Epithelial cell of proximal tubule (primary cell): ENCODE measurements at places on chromosomes 4 and X. TPM values are rescaled to one million over a fixed set of nuclear protein-coding genes. Genes with fewer than 3 reads are reported as not detected.

DNA sequence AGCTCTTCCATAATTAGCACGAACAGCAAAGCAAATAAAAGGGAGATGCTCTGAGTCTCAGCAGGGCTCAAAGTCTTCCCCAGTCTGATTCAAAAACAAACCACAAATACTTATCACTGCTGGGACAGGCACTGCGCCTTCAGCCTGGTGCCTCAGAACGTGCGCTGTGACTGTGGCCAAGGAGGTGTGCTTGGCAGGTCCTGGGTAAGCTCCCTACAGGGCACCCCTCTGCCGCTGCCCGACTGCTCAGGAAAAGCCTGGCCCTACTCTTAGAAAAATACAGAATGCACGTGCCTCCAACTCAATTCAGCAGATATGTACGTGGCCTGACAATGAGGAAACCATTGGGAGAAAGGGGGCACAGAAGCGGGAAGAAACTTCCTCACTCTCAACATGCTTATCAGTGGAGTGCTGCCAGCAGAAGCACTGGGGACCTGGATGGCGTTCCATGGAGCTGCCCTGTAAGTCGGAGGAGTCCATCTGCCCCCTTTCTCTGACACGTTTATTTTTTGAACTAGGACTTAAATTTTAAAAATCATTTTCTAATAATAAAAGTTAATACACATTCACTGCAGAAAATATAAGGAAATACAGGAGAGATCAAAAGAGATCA, 86.8 kb downstream of the GATB start:
- no peak for DNase-seq

DNA sequence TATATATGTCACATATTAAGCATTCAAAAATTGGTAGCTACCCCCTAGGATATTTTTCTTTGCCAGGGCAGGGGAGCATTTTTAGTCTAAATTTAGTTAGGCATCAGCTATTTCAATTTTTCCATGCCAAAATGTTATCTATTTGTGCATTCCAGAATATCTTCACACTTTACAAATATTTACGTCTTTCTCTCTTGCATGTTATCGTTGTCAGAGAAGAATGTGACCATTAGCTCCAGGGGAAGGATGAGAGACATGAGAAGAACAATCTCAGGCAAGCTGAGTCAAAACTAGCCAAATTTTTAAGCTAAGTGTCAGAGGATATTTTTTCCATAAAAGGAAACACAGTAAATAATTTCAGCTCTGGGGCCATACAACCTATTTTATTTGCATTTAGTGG, 885.0 kb upstream of the EPHA5 start:
- DNase-seq: no peak

The SORBS2 gene
- total RNA-seq: 11.6 and 20.3 TPM in 2 replicates

- no peak for DNase-seq
Observed at GRCh38 chr4:179248821-179249220, 1806.6 kb upstream of the AGA start.

DNA sequence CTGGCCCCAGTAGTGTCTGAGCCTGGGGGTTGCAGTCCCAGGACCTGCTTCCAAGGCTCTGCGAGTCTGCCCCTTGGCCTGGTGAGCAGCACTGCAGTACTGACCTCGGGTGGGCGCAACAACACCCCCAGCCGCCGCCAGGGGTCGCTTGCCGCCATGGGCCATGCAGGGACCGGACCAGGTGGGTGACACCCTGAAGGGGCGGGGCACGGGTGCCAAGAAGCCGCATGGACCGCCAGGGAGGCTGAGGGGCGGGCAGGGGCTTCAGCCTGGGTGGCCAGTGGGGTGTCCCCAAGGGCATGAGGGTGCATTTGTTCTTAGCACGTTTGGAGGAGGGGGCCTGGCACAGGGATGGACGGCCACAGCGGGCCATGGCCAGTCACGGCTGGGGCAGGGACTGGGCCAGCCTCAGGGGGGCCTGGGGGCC, 25.0 kb downstream of the TACC3 start:
- no peak for DNase-seq

- no peak for DNase-seq
Observed at GRCh38 chrX:134647477-134647877, 10.8 kb downstream of the PLAC1 start.

DNA sequence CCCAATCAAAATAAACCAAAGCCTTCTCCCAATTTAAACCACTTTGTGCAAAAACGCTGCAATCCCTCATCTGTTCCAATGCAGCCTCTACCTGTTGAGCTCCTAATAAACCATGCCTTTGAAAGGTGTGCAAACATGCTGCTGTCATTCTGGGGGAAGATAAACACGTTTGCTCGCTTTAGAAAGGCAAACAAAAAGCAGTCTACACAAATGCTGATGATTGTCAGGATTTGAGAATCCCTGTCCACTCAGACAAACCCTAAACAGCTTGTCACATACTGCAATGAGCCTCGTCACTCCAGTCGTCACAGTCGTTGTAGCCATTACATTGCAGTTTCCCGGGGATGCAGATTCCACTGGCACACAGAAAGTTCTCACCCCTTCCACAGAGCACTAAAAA, 145.2 kb downstream of the CORIN start:
- DNase-seq: no peak

- no peak for DNase-seq
Observed at GRCh38 chrX:76550016-76550415, 122.5 kb downstream of the MAGEE1 start.

DNA sequence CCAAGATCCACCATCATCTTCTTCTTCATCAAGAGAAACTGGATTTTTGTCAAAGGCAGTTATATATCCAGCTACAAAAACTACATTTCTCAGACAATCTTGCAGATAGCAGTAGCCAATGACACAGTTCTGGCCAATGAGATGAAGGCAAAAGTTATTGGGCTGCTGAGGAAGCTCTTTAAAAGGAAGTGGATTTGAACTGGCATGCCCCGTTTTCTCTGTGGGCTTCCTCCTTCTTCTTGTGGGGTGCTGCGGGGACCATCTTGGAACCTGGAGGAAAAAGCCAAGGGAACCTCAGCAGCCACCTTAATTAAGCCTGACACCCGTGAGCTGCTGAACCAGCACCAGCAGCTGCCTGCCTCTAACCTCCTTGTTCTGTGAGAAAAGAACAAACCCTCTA, 4.8 kb downstream of the SMIM43 start:
- DNase-seq: no peak

The LUZP4 gene
- not detected in 2 replicates for total RNA-seq

The MAOB gene
- 0.14 and 1.9 TPM in 2 replicates for total RNA-seq

The LDB2 gene
- total RNA-seq: 0.75 and 1.4 TPM in 2 replicates

GRCh38 chr4:34676400-34676799, 1567.9 kb downstream of the ARAP2 start:
- no peak for DNase-seq

DNA sequence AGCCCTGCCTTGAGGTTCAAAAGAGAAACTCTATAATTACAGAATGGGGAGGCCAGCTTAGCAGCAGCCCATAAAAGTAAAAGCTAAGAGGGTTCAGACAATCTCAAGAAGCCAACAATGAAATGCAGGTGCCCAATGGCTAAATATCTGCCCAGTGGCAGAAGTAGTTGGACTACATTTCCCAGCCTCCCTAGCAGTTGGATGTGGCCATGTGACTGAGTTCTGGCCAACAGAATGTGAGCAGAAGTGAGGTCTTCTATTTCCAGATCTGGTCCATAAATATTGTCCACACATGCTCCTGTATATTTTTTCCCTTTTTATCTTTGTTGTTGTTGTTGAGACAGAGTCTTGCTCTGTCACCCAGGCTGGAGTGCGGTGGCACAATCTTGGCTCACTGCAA, 127.9 kb upstream of the NHS start:
- no peak for DNase-seq

The CABS1 gene
- not detected in 2 replicates for total RNA-seq

The NAAA gene
- 8.9 and 14.0 TPM in 2 replicates for total RNA-seq

The XK gene
- 0.63 and 1.4 TPM in 2 replicates for total RNA-seq

- DNase-seq: peak; percentile 91
Observed at GRCh38 chr4:184792950-184793555, 32.7 kb downstream of the ACSL1 start.

GRCh38 chr4:120528428-120528827, 394.1 kb downstream of the PRDM5 start:
- no peak for DNase-seq

The GAGE12F gene
- not detected in 2 replicates for total RNA-seq

GRCh38 chrX:153913211-153913610, 8.7 kb downstream of the AVPR2 start:
- DNase-seq: no peak

The WDFY3 gene
- total RNA-seq: 23.6 and 35.1 TPM in 2 replicates

DNA sequence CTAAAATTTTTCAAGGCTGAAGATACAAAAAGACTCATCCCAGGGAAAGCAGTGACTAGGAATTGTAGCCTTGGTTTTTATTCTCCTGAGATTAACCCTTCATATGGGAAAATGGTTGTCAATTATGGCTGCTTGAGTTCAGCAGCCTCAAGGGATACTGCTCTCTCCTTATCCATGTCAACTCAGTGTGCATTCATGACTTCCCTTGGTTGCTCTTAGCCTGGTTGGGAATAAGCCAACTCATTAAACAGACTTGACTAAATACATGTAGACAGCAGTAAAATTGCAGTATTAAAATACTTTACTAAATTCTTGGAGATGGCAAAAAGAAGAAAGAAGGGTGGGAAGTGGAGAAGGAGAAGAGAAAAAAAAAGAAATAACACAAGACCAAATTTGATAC, 44.5 kb upstream of the BMP3 start:
- DNase-seq: no peak

- peak; percentile 74 for DNase-seq
Observed at GRCh38 chrX:43552156-43552555, 103.9 kb upstream of the MAOA start.

DNA sequence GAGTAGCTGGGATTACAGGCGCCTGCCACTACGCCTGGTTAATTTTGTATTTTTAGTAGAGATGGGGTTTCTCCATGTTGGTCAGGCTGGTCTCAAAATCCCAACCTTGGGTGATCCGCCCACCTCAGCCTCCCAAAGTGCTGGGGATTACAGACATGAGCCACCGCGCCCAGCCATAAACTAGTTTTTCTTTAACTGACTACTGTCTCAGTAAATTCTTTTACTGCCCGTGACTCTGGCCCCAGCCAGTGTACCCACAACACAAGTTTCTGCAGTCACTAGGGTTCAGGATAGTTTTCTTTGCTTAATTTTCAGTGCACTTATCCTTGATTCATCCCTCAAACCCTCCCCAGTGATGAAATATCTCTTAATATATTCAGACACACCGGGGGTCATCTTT, 8.3 kb downstream of the SHROOM2 start:
- DNase-seq: no peak

DNA sequence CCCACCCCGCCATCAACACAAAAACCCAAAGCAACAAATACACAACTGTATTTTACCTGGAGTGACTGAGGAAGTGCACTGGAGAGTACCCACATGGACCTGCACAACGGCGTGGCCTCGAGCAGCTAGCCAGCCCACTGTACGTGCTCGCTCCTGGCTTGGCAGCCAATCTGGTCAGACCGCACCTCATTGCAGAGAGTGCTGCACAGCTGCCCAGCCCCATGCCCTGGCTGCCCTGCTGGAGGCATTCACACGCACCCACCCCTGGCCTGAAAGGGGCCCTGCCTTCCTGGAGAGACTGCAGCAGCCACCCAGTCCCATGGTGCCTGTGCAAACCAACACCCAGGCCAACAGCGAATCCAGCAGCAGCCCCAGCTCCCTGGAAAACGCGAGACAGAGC, 116.3 kb downstream of the GALNTL6 start:
- DNase-seq: no peak

DNA sequence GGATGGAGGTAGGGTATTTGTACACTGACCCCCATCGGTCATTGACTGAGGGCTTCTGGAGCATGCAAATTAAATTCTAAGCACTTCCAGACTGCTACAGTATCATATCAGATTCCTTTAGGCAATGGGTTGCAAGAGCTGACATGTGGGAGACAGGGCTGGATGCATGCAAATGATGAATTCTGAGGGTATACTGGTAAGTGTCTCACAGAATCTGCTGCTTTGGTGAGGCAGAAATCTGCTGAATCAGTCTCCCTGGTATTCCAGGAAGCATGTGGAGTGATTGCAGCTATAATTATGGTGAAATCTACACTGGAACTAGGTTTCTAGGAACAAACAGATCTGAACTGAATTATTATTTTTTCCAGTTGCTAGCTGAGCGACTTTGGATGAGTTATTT, 684.9 kb upstream of the MAGEB2 start:
- no peak for DNase-seq

DNA sequence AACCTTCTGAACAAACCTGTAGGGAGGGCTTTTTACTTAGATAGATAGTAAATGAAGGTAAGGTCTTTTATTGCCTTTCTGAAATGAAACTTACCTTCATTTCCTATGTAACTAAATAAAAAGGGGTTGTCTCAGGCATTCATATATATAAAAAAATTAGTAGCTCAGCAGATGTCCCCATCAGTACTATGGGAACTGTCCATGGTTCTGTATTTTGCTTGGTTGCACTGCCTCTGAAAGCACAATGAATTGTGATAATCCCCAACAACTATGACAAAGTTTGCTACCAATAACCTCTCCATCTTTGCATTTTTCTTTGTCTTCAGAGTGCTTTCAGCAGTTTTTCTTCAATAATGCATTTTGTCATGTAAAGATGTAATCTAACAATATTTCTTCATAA, 222.4 kb downstream of the SLIT2 start:
- DNase-seq: no peak

- no peak for DNase-seq
Observed at GRCh38 chrX:152641996-152642395, 4.3 kb downstream of the GABRQ start.

The PGAM4 gene
- 0.52 TPM in 1 of 2 replicates, not detected in the other for total RNA-seq

The HSFX4 gene
- total RNA-seq: not detected in 2 replicates

GRCh38 chr4:76883147-76883546, 14.8 kb downstream of the SOWAHB start:
- no peak for DNase-seq

DNA sequence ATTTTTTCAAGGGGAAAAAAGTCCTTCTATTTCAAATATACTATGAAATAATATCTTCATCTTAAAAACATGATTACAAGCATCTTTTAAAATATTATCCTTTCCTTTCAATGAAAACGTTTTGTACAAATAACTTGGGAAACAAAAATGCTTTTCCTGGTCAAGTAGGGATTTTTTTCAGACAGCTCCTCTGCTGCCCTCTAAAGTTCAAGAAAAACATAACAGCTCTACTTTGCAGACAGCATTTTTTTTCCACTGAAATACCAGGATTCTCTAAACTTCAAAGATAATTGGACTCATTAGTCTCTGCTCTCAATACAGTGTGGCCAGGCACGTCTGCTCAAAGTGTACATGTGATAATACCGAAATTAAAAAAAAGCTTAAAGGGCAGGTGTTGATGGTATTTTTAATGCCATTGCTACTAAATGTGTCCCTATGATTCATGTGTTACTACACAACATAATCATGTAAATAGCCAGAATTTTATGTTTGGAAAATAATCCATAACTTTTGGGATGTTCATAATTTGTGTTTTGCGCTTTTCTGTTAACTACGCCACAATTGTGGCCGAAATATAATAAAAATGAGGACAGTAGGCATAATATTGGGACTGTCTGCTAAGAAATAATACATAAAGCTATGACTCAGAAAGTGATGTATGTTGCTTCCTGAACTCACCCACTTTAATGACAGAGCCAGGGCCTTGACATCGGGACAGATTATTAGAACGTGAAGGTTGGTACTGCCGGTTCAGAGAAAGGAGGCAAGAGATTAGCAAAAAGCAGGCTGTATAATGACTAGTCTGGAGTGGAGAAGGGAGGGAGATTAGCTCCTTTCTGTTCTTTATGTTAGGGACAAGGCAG, 478.9 kb downstream of the KCNIP4 start:
- no peak for DNase-seq
